ENCODE measurements at places on chromosomes 5 and 9.

GRCh38 chr9:129995409-129996160, 47.4 kb downstream of the FNBP1 start:
- DNase-seq: no peak

- DNase-seq: no peak
Observed at GRCh38 chr9:130763331-130764171, 70.0 kb downstream of the EXOSC2 start.

DNA sequence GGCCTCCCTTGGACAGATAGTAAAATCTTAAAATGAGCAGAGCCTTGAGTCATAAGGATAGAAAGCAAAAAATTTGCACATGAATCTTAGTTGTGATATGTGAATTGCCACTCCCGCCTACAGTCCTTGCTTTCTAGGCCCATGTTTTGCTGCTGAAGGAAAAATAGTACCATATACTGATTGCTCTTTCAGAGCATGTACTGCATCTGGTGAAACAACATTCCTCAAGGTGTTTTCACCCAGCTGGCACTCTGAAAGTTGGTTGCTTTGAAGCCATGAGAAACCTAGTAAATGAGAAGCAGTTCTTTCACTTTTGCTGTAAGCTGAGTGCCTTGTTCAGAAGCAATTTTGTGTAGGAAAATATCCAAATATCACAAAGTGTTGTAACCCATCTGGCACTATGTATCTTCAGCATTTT, 10.3 kb downstream of the CDC37L1 start:
- DNase-seq: no peak

- no peak for DNase-seq
Observed at GRCh38 chr5:13480834-13481233, 463.7 kb downstream of the DNAH5 start.

DNA sequence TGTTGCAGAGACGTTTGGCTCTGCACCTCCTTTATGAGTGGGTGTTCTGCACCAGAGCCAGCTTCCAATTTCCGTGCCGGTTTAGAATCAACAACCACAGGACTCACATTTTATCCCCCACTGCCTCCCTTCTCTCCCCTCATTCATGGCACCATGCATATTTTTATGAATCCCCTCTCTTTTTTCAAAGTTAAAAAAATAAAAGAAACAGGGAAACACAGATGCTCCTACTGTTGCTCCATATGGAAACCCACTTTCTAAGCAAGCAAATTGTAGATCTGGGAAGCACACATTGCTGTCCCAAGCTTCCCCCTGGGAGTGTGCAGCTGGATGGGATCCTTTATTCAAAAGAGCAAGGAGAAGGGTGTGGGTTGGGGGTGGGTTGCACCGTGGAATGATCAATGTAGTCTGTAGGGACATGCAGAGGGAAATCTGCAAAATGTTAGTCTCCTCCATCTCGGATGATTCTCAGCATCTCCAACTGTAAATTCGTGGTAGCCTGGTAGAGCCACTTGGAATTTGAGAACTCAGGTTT, 410.0 kb upstream of the ADAMTSL1 start:
- no peak for DNase-seq

- no peak for DNase-seq
Observed at GRCh38 chr9:114805670-114806525, at the start of gene TNFSF15. Gene TNFSF15 (minus strand): TSS chr9:114806039. CDS start chr9:114806012, 27 bp downstream.

DNA sequence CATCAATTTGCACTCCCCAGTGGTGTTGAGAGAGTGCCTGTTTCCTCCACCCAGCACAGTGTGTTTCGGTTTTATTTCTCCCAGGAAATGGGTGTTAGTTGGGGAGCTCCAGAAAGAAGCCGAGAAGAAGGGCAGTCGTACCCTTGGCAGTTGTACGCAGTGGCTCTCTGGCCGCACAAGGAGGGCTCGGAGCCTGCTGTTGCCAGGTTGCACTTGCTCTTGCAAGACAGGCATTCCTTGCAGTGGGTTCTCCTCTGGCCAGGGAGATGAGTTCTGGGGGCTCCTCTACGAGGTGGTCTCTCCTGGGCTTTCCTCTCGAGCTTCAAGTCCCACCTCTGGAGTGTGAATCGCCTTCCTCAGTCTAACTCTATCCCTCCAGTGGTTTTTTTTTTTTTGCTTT, 29.1 kb downstream of the QRFP start:
- DNase-seq: no peak

GRCh38 chr5:107544967-107545366, 125.8 kb downstream of the EFNA5 start:
- no peak for DNase-seq

DNA sequence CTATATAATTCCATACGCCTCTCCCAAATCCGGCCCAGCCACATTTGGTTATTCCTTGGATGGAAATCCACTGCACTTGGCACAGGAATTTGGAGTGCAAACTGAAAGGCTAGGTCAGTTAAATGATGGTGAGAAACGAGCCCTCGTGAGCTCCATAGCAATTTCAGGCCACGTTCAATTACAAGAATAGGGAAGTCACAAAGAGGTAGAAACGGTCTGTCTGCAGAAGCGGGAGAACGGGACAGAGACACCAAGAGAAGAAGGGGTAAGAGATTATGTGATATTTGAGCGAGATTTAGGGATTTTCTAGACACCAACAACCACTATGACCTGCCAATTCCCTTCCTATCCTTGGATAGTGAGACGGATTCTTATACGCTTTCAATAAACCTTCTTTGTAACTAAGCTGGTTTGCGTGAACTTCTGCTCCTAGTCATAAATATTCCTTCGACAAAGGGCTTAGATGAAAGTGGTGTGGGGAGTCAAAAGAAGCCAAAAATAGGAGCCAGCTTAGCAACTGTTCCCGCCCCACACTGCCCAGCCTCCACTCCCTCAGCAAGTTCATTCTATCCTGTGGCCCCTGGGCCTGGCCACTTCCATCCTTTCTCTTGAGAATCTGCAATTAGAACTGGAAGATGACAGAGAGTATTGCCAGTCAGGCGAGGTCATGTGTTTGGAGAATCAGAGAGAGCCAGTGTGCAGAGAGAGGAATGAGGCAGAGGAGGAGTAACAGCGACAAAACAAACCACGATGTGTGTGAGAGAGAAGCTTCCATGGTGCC, 118.4 kb downstream of the ZNF608 start:
- no peak for DNase-seq

DNA sequence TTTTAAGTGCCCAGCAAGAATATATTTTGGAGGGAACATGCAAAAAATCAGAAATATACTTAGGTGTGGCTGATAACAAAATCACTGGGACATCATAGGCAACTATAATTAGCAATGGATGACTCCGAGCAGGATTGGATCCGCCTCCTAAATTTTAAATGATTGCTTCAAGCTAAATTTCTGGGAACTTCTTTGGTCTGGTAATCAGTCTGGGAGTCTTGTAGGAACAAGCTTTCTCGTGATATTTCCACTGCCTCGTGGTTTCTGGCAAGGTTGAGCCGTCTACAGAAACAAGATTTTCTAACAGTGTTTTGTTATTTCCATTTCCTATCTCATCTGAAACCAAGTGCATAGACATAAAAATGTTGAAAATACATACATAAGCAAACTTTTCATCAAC, 232.6 kb downstream of the BNC2 start:
- no peak for DNase-seq

DNA sequence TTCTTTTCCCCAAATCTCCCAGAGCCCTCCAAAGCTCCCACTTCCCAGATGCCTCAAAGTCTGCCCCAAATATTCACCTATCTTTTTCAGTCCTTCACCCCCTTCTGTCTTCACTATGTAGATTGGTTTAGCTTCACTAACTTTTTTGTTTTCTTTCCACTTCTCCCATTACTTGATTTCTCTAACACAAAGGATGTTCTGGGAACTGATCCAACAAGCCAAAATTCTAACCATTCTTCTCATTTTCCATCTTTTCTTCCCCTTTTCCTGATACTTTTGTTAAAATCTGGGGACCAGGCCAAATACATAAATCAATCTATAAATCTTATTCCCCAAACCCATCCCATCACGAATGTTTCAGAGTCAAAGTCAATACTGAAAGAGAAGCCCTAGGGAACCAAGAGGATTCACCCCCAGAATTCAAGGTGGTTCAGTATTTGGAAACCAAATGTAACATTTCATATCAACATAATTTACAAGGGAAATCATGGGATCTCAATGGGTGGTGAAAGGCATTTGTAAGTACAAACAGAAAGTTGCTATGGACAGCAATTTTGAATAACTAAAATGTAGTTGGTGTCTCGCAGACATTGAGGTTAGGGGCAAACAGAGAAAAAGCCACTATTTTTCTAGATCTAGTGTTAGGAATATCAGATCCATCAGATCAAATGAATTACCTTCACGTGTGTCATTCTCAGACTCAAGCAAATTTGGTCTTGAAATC, 35.3 kb downstream of the APTX start:
- DNase-seq: no peak

- DNase-seq: no peak
Observed at GRCh38 chr5:36177715-36178523, 26.0 kb downstream of the SKP2 start.

- DNase-seq: no peak
Observed at GRCh38 chr5:60700416-60700757, 421 bp upstream of the DEPDC1B start.

DNA sequence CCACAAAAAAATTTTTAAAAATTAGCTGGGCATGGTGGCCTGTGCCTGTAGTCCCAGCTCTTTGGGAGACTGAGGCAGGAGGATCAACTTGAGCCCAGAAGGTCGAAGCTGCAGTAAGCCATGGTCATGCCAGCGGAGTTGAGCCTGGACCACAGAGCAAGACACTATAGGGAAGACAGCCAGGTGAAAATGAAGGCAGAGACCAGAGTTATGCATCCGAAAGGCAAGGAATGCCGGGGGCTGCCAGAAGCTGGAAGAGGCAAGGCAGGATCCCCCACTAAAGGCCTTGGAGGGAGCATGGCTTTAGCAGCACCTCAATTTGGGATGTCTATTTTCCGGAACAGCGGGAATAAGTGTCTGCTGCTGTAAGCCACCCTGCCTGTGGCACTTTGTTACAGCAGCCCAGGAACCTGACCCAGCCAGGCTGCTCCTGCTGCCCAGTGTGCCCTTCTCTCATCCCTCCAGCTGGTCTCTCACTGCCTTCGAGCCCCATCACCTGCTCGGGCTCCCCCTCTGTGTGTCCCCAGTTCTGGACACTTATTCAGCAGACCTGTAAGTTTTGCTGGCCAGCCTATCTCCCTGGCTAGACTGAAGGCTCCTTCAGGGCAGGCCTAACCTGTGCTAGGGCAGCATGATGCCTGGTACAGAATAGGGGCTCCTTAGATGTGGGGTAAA, 16.8 kb upstream of the JADE2 start:
- no peak for DNase-seq

GRCh38 chr5:58116346-58116745, 343.5 kb downstream of the PLK2 start:
- no peak for DNase-seq

DNA sequence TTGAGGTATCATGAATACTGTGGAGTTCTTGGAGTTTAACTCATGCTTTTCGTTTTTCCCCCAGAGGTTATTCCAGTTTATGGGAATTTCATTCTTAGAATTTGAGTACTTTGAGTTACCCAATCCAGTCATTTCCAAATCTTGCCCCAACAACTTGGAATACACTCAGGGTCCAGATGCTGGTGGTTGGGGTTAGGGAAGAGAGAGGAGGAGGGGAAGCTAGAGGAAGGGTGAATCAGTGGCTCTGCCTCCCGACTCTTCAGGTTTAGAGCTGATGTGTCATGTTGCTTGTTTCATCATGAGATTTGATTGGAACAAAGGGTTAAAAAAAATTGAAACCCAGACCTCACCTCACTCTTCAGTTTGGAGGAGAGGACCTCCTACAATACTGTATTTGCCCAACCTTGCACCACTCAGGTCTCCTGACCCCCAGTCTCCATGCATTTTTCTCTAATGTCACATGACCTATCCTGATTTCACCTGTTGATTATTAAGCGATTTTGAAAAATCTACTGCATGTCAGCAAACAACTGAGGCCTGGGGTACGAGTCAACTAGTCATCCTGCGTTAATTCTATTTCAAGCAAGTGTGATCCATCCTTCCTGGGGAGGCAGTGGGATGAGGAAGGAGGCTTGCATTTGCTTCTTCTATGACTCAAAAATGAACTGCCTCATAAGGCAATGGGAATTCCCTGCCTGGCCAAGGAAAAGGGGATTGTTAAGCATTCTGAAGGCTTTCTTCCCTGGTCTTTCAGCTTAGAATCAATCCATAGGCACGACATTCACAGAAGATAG, 6.2 kb upstream of the SLC1A3 start:
- DNase-seq: no peak

GRCh38 chr9:119795395-119795794, 426.2 kb upstream of the BRINP1 start:
- DNase-seq: no peak

- no peak for DNase-seq
Observed at GRCh38 chr5:106189121-106189809, 1481.5 kb downstream of the EFNA5 start.

DNA sequence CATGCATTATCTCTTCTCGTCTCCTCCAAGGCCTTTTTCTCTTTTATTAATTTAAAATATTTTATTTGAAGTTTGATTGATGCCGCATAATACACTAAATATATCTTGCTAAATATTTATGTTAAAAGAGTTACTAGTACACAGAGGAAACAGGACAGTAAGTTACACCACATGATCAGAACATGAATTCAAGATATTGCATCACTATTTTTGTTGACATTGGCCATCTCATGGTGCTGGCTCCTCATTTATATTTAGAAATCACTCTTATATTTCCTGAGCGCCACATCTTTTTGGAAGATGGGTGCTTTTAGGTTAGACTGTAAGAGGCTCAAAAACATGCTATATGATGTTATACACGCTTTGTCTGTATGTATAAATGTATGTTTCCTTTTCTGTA, 23.0 kb downstream of the SPEF2 start:
- DNase-seq: no peak

- no peak for DNase-seq
Observed at GRCh38 chr5:67253911-67254310, 57.3 kb upstream of the CD180 start.

DNA sequence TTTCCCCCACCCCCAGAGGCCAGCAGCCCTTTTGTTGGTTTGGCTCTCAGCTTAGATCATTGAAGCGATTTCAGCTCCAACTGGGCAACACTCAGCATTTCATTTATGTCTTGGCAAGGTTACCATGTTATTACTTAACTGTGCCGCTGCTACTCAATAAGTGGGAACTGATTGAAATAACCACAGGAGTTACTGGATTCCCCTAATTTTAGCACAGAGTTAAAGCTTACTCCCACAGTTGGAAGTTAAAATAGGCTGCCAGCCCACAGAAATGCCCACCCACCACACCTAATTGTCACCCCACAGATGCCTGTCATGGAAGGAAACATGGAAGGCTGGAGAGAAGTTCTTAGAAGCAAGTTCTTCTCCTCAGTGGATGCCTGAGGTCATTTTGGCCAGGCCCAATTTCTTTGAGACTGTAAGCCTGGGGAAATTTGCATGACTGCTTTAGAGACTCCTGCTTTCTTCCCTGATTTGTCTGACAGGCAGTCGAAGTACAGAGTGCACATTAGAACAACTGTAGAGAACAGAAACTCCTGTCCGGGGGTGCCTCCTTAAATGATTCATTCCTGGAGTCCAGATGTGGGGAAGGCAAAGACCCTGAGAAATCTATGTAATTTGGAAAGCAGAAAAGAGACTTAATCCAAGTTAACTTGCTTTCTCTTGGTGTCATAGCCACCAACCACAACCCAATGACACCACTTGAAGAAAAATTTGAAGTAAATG, 370.0 kb downstream of the ZSWIM6 start:
- no peak for DNase-seq

GRCh38 chr9:13603921-13604320, 324.4 kb upstream of the MPDZ start:
- no peak for DNase-seq

Measured in endothelial cell (in vitro differentiated cells).